Activated T-helper 1 cell treated with anti-CD3 and anti-CD28 coated beads, Interleukin-12 subunit alpha, Interleukin-12 subunit beta, Interleukin-2, Interleukin-4 antibody, amounts not matched to agents 30 ng/mL and 10 ng/mL and 1 ng/mL, durations not matched to agents 14 hours and 24 hours and 36 hours (primary cell): ENCODE measurements at places on chromosomes 16 and 17. TPM values are rescaled to one million over a fixed set of nuclear protein-coding genes. Genes with fewer than 3 reads are reported as not detected.
A peak's percentile ranks its signal among the peaks of the same experiment; 100 is the strongest.

Gene FBXO39
- 0.29 TPM in 1 of 2 replicates, not detected in the other for total RNA-seq

Gene MAF
- 90.5 and 95.5 TPM in 2 replicates for total RNA-seq

Gene SYNGR2
- 131 and 133 TPM in 2 replicates for total RNA-seq

Gene CDH3
- 0.26 and 0.51 TPM in 2 replicates for total RNA-seq

Gene HOXB3
- total RNA-seq, result 2.5 and 2.8 TPM in 2 replicates

Gene SCN4A
- total RNA-seq, result 0.13 and 0.22 TPM in 2 replicates

- DNase-seq, result no peak
Observed at GRCh38 chr17:43608313-43608712, 53.4 kb downstream of the MEOX1 start.

GRCh38 chr16:77443357-77444146 is 8.7 kb upstream of the ADAMTS18 start:
- DNase-seq, result no peak

GRCh38 chr16:51034481-51035109 is 116.5 kb downstream of the SALL1 start:
- no peak for DNase-seq

- DNase-seq, result no peak
Observed at GRCh38 chr16:59180083-59180476, 446.0 kb upstream of the GOT2 start.

DNA sequence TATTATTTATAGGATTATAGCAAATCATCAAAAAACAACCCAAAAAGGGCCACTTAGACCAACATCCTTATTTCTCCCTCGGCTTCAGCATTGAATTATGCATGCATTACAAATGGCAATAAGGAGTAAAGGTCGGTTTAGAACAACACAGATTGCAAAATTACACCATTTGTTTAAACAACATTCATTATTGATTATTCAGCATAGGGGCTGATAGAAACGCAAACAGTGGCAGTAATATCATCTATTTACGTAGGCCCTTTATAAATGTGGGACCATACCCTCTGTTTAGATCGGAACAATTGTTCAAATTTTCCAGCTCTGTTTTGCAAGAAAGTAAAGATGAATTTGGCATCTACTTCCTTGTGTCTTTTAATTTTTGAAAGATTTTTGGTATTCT is 153.3 kb downstream of the WWOX start:
- no peak for DNase-seq

DNA sequence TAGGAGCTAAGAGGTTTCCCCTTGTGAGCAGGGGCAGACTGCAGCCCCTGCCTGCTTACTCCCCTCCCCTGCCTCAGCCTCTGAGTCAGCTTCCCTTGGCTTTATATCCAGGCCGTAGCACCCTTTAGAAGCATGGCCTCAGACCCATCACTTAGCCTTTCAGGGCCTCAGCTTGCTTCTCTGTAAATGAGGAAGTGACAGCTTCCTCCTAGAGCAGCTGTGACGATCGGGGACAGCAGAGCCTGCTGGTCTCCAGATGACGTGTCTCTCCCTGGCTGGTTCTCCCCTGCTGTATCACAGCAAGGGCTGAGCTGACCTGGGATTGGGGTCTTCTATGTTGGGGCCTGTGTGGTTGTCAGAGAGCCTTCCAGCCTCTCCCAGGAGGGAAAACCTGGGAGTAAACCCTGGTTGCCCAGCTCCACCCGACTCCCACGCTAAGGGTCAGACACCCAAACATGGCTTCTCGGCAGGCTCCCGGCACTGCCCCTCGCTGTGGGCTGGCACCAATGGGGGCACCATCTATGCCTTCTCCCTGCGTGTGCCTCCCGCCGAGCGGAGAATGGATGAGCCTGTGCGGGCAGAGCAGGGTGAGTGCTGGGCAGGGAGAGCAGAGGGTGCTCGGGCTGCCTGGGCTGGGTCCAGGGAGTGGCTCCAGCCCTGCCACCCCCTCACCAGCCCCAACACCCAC is 16.3 kb upstream of the MYO15B start:
- DNase-seq, result peak; percentile 40

GRCh38 chr16:50941681-50942080 is 199.8 kb downstream of the CYLD start:
- no peak for DNase-seq

DNA sequence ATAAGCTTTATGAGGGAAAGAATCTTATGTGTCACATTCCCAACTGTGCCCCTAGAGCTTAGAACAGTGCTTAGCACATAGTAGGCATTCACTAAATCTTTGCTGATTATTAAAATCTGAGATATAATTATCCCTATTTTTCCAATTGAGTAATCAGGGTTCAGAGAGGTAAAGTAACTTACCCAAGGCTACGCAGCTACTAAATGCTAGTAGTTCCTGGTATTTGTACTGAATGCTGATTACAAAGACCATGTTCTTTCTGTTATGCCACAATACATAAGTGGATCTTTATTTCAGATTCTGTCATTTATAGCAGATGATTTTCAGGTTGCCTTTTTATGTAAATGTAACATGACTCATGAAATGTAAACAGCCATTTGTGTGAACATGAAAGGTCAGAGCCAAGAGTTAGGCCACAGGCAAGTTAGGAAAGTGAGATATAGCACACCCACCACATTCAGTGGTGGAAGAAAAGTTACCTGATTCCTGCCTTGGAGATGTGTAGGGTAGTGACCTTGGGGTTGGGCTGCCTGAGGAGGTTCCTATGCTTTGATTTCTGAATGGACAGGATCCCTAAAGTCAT is 77.2 kb downstream of the FTO start:
- DNase-seq, result no peak

- no peak for DNase-seq
Observed at GRCh38 chr17:79842656-79843473, 3.6 kb upstream of the CBX4 start.

GRCh38 chr16:66523861-66524354 is 26.0 kb downstream of the TK2 start:
- DNase-seq, result peak; percentile 53

DNA sequence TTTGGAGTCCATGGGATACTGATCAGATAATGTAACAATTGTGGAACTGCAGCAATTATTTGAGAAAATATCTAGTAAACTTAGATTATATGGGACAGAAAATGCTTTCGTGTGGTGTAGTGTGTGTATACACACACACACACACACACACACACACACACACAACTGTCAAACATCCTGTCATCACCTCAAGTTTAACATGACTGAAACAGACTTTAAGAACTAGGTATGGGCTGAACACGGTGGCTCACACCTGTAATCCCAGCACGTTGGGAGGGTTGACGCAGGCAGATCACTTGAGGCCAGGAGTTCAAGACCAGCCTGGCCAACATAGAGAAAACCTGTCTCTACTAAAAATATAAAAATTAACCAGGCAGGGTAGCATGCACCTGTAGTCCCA is 544 bp upstream of the EVI2A start:
- no peak for DNase-seq

DNA sequence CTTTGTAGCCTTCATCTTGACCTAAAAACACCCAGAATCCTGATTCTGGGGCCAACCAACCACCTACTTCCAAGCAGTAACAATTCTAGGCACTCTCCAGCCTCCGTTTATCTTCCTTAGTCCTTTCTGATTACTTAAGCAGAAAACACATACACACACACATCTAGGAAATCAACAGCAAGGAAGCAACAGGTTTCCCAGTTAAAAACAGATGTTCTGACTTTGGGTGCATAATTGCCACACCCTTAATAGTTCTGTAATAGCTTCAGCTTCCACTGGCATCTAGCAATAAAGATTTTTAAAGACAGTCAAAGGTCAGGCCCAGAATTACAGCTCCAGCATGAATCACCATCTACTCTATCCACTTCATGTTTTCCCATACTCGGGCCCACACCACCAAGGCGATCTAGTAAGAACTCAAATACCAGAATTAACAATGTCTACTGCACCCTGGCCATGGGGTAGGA is 2.6 kb downstream of the ARHGAP17 start:
- no peak for DNase-seq

GRCh38 chr16:12201866-12202265 is 225.3 kb downstream of the SNX29 start:
- no peak for DNase-seq

- DNase-seq, result no peak
Observed at GRCh38 chr16:12811441-12812383, 8.0 kb upstream of the CPPED1 start.

- no peak for DNase-seq
Observed at GRCh38 chr16:65634291-65634690, 512.4 kb upstream of the CDH11 start.

- DNase-seq, result no peak
Observed at GRCh38 chr16:17770104-17770503, 299.3 kb upstream of the XYLT1 start.

GRCh38 chr16:51321251-51321650 is 170.2 kb upstream of the SALL1 start:
- DNase-seq, result no peak

DNA sequence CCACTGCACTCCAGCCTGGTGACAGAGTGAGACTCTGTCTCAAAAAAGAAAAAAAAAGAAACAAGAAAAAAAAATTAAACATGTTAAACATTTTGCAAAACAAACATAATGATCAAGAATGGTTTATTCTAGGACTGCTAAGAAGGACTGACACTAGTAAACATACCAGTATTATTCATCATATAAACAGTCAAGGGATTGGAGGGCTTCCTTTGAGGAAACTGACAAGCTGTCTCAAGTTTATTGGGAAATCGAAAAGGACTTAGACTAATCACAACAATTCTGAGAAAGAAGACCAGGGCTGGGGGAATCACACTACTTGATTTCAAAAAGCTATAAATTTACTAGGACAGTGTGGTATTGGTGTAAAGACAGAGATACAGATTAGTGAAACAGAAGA is 75.5 kb downstream of the MYH10 start:
- DNase-seq, result no peak

DNA sequence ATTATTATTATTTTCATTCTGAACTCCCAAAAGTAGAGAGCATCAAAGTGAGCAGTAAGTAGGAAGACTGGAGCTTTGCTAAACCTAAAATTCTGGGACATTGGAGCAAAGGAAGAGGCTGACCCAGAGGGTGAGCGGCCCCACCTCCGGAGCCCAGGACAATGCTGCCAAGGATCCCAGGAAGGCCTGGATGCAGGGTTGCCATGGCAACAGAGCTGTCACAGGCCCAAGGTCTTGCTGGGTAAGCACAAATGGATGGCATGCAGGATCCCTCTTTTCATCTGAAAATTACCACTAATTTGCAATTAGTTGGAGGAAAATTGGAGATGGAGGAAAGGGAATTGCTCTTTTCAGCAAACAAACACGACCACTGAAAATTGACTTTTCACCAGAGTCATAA is 457.9 kb upstream of the CDH5 start:
- DNase-seq, result no peak

- DNase-seq, result no peak
Observed at GRCh38 chr16:48860341-48860740, 250.4 kb upstream of the N4BP1 start.

- no peak for DNase-seq
Observed at GRCh38 chr17:69828087-69828486, 246.9 kb upstream of the KCNJ16 start.
